MM.1S (cell line): ENCODE measurements at places on chromosomes 4 and X.
A peak's percentile ranks its signal among the peaks of the same experiment; 100 is the strongest.

GRCh38 chrX:84320023-84320422 lies 132.0 kb upstream of the RPS6KA6 start:
- no peak for DNase-seq

DNA sequence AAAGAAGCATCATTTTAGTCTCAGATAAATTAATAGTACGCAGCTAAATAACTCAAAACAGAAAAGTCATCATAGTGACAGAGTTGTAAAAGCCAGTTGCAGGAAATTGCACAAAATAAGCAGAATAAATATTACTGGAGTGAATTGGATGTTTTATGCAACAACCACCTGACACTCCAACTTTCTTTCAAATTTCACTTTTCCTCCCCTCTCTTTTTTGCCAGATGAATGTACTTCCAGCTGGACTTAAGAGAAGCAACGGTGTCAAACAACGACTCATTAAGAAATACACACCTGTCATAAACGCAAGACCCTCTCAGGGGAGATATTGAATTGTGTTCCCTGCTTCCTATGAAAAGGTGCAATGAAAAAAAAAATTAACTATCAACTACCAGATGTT lies 120.2 kb upstream of the HCCS start:
- no peak for DNase-seq

DNA sequence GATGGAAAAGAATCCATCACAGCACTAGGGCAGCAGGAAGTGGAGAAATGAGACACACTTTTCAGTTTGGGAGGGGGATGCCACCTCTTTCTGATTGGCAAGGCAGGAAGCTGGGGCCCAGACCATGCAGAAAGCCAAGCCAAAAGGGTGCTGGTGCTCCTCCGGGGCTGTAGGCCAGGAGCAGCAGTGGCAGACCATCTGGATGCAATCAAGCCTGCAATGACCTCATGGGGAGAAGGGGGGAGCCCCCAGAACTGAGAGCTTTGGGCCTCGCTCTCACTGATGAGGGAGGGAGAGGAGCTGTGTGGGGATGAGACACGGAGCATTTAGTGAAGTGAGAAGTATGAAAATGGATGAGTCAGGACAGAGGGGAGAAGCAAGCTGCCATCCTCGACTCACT lies 141.3 kb upstream of the NALF2 start:
- DNase-seq = no peak

DNA sequence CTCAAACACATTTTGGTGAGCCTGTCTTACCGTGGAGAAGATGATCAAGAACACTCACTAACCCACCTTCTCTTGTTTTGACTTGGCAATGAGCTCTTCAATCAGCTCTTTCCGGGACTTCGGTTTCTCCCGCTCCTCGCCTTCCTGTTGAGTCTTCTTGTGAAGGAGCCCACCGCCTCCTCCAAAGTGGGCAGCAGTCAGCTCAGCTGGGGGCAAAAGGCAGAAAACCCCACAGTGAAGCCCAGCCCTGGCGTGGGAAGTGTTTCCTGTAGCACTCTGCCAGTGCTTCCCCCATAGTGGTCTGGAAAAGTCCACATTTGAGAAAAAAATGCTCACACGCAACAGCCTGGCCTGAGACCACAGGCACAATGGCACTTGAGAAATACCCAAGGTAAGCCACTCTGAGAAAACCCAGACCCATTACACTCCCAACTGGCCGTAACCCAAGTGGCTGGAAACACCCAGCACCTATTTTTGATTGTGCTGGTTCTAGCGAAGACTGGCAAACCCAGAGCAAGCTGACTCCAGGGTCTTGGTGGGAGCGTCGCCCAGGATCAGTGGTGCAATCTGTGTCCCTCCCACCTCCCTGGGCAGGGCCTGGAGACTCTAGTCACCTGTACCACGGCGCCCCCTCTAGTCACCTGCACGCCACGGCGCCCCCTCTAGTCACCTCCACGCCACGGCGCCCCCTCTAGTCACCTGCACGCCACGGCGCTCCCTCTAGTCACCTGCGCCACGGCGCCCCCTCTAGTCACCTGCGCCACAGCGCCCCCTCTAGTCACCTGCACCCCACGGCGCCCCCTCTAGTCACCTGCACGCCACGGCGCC lies 8.6 kb downstream of the NOP14 start:
- peak; percentile 23 for DNase-seq

DNA sequence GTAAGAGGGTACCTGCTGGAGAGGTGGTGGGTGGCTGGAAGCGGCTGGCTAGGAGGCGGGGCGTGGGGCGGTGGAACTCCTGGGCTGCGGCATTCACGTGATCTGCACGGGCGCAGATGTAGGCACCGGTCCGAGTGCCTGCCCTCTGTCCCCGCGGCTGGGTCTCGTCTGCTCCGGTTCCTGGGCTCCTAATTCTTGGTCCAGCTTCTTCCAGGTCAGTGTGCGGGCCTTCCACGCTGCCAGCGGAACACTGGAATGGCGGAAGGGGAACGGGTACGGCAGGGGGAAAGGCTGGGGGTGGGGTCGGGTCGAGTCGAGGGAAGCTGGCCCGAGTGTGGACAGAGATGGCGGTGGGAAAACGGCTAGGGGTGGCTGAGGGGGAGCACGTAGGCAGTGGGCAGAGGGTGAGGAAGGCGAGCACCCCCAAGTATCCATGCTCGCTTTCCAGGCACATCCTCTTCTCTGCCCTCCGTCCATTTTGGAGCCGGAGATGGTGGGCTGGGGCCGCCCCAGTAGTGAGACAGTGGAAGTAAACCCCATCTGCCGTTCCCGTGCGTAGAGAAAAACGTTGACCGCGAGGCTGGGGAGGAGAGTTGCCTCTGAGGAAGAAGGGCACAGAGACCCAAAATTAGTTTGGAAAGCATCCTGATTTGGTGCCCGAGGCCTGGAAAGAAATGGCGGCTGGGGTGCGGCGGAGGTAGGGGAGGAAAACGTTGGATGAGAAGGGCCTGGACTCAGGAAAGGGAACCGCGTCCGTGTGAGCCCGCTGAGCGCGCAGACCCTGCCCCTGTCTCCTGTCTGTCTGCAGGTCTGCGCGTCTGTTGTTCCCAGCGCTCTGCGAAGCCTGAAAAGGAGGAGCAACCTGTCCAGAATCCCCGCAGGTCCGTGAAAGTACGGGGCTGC lies at the start of gene TCEAL4:
Gene TCEAL4 (plus strand): TSS at position 105 of the 903 bp plus-strand sequence. CDS start 1,161 bp downstream, outside the sequence.
- peak; percentile 37 for DNase-seq

- DNase-seq = no peak
Measured at GRCh38 chrX:136016881-136017280, 31.6 kb downstream of the SLC9A6 start.

- no peak for DNase-seq
Measured at GRCh38 chr4:112882286-112882685, 167.2 kb upstream of the ANK2 start.

DNA sequence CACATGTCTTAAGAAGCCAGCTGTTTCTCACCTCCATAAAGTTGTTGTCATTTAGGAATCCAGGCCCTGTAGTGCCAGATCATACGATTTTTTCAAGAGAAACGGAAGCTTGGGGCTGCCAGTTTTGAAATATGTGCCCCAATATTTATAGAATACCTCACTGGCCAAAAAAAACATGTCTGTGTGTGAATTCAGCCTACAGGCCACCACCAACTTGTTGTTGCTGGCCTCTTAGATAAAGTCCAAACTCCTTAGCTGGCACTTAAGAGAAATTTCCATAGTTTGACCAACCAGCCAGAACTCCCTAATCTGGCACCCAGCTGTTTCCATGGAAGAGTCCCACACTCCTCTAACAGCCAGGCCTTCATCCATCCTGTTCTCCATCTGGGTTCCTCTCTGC lies 74.1 kb downstream of the WDR19 start:
- no peak for DNase-seq

GRCh38 chr4:138500869-138501268 lies 258.7 kb upstream of the SLC7A11 start:
- no peak for DNase-seq

GRCh38 chr4:74219240-74219639 lies 61.3 kb downstream of the MTHFD2L start:
- DNase-seq = no peak

DNA sequence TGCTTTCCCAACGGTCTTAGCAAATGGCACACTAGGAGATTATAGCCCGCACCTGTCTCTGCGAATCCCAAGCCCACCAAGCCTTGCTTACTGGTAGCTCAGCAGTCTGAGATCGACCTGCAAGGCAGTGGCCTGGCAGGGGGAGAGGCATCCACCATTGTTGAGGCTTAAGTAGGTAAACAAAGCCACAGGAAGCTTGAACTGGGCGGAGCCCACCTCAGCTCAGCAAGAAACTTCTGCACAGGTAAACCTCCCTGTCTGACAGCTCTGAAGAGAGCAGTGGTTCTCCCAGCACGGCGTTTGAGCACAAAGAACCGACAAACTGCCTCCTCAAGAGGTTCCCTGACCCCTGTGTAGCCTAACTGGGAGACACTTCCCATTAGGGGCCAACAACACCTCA lies 42.8 kb downstream of the BRWD3 start:
- DNase-seq = no peak

DNA sequence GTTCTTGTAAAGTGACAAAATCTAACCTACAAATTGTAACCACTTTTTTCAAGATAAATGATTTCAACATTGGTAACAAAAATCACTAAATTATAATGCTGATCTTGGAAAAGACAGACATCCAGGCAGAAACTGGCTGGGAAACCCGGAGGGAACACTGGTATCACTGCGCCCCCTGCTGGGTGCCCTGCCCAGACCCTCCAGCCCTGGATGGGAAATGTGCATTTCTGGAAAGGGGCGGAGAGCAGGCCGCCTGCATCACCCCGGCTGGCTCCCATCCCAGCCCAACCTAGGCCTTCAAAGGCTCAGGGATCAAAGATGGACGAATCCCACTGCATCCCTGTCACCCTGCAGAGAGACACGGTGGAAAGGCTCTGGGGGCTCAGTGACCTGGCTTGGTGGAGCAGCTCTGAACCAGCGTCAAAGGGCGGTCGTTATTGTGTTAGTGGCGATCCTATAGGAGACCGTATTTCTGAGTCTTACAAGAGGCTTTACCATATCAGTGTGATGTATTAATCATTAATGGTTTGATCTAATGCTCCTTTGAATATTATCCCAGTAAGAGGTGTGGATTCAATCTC lies 37.3 kb downstream of the ACOX3 start:
- peak; percentile 39 for DNase-seq

GRCh38 chrX:40273356-40274050 lies 175.7 kb upstream of the BCOR start:
- DNase-seq = no peak

DNA sequence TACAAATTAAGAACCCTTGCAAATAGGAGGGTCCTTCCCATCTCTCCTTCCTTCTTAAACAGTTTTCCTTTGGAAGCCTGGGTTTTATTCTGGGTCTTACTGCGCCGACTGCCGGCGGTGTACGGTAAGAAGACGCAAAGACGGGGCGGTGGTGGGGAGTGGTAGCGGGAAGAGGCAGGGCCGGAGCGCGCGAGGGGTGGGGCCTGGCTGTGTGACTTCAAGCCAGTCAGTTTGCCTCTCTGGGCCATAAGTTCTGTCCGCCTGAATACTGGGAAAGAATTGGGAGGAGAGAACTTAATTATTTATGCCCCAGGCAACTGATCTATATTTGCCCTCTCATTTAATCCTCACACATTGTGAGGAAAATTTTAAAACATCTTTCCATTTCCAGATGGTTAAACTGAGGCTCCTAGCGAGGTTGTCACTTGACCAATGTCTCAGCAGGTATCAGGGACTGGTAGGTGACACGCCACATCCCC lies 726 bp upstream of the KANTR start:
- DNase-seq = peak; percentile 76

DNA sequence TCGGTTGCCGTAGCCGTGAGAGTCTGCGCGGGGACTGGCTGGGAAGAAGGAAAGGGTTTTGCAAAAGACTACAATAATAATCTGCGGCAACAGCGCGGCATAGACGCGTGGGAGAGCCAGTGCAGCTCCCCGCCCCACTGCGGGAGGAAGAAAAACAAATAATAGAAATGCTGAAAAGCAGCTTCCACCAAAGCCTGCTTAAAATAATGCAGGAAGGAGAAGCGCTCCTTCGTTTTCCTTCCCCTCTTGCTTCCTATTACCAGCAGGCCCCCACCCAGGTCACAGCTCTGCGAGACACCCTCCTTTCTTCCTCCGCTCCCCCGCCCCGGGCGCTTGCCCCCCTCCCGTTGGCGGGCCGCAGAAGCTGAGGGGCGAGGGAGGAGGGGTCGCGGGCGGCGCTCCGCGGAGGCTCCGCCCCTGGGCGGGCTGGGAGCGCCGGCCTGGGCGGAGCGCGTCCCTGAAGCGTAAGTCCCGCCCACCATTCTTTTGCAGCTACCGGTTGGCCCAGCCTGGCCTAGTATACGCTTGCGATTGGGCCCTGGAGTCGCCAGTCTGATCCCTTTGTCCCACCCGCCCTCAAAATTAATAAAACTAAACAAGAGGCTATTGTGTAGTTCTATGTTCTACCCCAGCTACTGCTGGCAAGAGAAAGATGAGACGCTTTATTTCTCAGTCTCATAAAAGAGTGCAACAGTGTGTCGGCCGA lies 636 bp upstream of the AMOT start:
- peak; percentile 81 for DNase-seq

DNA sequence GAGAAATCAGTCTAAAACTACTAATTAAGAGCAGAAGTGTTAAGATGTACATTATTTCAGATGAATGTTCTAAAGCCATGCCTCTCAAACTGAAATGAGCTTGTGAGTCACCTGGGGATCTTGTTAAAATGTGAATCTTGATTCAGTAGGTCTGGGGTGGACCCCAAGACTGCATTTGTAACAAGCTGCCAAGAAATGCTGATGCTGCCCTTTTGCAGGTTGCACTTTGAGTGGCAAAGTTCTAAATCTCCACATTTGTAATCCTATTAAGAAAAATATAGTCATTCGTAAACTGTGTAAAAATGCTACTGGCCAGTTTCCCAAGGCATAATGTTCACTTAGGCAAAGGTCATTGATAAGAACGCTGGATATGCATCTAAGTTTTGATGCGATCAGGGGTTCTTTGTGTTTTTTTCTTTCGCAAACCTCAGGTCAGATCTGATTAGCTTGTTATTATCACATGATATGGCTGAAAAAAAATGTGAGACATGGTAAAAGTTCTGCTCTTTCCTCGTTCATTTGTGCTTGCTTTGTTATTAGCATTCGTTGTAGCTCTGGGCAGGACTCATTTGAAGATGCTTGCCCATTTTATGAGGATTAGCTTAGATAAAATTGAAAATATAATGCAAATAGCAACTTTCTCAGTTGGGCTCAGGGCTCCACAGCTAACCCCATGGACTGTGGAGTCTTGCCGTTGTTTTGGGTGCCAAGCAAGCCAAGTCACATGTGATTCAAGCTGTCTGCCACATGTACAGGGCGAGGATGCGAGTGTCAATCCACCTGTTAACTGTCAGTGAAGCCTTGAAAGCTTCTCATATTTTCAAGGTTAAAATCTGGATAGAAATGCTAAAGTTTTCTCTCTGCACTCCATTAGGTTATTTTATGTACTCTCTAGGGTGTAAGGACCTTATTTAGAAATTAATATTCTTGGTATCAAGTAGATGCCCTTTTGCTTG lies 12.1 kb downstream of the TBC1D1 start:
- no peak for DNase-seq
